Central memory CD8-positive, alpha-beta T cell (primary cell): ENCODE measurements at places on chromosomes 1 and 21.

GRCh38 chr1:191851799-191852595 is 306.3 kb upstream of the RGS18 start:
- DNase-seq, result no peak

DNA sequence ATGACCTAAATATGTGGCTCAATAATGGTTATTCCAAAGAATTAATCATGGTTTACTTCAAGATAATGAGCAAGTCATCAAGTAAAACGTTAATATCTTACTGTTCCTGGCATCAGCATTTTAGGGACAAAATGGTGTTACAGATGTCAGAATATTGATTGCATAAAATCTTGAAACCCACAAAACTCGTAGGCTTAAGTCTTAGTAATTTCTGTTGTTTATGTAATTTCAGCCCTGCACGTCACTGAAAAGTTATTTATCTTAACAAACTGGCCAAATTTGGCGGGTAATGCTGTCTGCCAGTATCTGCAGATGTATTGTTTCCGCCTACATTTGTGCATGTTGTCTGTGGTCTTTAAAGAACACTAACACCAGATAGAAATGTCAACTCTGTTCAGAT is 25.8 kb downstream of the CDC7 start:
- DNase-seq, result no peak

- DNase-seq, result no peak
Measured at GRCh38 chr1:55747408-55747841, 532.3 kb upstream of the USP24 start.

GRCh38 chr1:226350519-226350865 is 41.5 kb upstream of the LIN9 start:
- DNase-seq, result no peak

- no peak for DNase-seq
Measured at GRCh38 chr1:37404711-37405110, 69.7 kb upstream of the ZC3H12A start.

DNA sequence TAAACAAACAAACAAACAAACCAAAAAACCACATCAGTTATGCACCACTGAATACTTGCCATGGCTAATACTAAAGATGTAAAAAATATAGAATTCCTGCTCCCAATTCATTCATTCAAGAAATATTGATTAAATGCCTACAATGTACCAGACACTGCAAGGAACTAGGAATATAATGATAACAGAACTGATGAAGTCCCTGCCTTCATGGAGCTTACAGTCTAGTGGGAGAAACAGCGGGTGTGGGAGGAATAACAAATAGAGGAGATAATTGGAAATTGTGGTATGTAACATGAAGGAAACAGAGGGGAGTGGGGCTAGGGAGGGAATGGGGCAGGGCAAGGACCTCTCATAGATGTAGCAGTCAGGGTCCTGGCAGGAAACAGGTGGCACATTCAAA is 58.6 kb upstream of the NBL1 start:
- no peak for DNase-seq

- DNase-seq, result no peak
Measured at GRCh38 chr1:224589006-224589405, 27.1 kb upstream of the CNIH3 start.

DNA sequence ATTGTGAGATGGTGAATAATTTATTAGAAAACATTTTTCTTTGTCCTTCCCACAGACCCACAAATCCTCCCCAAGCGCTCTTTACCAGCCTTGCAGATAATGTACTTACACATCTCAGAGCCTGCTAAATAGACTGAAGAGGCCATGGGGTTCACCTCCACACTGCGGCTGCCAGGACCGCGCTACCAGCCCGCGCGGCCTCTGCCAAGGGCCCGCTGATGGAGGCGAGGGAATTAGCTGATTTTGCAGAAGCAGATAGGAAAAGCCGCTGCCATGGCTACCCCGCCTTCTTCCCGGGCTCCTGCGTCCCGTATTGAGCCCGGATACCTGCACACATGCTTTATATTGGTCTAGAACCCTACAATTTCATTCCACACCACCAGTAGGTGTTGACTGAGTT is 248.0 kb upstream of the FOXD3 start:
- DNase-seq, result no peak

DNA sequence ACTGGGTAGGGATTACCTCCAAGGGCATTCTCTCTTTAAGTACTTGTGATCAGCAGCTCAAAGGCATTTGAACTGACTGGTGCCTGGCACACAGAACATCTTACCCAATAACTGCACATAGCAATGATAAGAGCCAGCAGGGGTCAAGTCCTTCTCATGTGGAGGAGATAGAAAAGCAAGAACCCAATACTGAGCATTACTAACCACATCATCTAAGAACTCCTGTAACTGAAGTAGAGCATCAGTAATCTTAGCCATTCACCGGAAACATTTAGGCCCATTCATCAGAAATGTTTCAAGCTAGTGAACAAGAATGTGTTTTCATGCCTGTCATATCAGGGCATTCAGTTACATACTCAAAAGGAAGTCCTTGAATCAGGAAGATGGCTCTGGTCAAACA is 33.6 kb upstream of the THEM4 start:
- DNase-seq, result no peak
